ENCODE measurements at places on chromosomes 5 and 9.

- DNase-seq: peak; percentile 96
These were observed 94.4 kb upstream of the IL6ST start for GRCh38 chr5:56088967-56089829.

DNA sequence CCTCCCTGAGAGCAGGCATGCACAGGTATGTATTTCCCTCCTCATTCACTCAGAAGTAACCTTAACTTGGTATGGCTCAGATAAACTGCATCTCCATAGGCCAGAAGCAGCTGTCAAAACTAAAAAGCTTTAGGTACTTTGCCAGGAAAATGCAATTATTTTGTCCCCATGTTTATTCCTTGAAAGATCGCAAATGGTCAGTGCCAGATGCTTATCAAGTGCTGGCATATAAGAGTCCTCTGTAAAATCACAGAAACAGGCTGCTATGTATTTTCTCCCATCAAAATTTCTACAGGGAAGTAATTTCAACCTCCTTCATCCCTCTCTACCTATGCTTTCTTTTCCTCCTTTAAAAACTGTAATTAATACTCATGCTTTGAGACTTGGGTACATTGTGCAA is 12.7 kb downstream of the PCDHAC2 start:
- DNase-seq: no peak

DNA sequence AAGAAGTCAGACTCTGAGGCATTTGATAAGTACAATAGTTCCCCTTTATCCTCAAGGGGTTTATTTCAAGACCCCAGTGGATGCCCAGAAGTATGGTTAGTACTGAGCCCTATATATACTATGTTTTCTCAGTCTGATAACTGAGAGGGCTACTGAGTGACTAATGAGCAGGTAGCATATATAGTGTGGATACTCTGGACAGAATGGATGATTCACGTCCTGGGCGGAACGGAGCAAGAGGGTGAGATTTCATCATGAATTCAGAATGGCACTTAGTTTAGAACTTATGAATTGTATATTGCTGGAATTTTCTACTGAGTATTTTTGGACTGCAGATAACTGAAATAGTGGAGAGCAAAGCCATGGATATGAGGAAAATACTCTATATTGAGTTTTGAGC is 457.6 kb downstream of the PLK2 start:
- DNase-seq: peak; percentile 8

GRCh38 chr5:76500633-76501393 is 97.7 kb downstream of the IQGAP2 start:
- peak; percentile 26 for DNase-seq

DNA sequence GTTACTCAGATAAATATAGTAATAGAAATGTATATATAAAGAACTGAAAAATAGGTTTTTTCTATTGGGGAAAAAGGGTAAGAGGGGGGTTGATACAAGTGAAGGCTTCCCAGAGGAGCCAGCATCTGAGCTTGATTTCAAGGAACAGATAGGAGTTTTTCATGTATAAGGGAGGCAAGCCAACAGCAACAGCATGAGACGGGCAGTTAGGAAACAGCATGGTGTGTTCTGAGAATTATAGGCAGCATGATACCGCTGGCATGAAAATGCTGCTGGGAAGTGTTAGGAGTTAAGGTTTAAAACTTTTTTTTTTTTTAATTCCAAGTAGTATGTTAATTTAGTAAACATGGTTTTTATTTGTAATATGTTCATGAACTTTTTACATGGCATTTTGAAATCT is 9.7 kb downstream of the CDC37L1 start:
- DNase-seq: no peak
